Skeletal muscle cell (primary cell): ENCODE measurements at places on chromosomes 16 and 17.

- no peak for DNase-seq
Measured at GRCh38 chr17:27218719-27219488, 75.0 kb upstream of the WSB1 start.

- no peak for DNase-seq
Measured at GRCh38 chr17:2028234-2028614, 1.7 kb upstream of the DPH1 start.

- no peak for DNase-seq
Measured at GRCh38 chr17:56653877-56654276, 60.4 kb downstream of the NOG start.

- no peak for DNase-seq
Measured at GRCh38 chr17:1055751-1056645, 59.1 kb downstream of the TIMM22 start.

GRCh38 chr16:4344983-4345835, 5.9 kb downstream of the PAM16 start:
- no peak for DNase-seq

GRCh38 chr17:76051561-76051960, 20.8 kb downstream of the SRP68 start:
- DNase-seq = no peak
